Stimulated activated CD8-positive, alpha-beta memory T cell treated with anti-CD3 and anti-CD28 coated beads, Interleukin-4, amount 100 ng/mL, for 1 hour (primary cell): ENCODE measurements at places on chromosomes 3 and 15.

DNA sequence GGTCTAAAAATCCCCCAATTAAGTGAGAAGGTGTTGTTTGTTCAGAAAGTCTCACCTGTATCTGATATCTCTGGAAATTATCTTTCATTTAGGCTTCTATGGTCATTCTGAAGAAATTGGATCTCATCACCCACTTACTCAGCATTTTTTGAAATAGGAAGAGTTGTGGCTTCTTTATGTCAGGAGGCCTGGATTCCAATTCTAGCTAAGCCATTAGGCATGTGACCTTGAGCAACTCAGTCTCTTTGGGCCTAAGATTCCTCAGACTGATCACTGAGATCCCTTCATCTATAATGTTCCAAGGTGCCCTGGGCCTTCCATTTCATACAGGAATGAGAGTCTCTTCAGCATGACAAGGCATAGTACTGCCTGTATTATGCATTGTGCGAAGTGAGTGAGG is 70.3 kb downstream of the ARHGEF26 start:
- DNase-seq, result no peak

DNA sequence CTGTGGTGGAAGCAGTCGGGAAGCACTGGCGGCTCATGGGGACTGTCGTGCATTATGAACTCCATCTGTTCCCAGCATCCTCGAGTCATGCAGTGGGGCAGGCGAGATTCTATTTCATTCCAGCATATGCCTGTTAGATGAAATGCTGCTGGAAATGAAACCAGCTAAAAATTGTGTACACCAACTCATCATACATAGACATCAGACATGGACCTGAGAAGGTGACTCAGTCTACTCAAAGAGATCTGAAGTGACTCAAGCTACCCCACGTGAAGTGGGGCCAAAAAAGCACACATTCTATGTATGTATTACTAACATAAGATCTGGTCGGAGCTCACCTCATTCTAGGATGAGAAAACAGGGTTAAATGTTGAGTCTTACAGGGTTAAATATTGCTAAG is 47.5 kb upstream of the FAM98B start:
- no peak for DNase-seq

- DNase-seq, result no peak
These were observed 237.9 kb upstream of the TOPAZ1 start for GRCh38 chr3:44003801-44004200.

GRCh38 chr15:59522988-59523461 is 85.0 kb downstream of the FAM81A start:
- DNase-seq, result no peak

DNA sequence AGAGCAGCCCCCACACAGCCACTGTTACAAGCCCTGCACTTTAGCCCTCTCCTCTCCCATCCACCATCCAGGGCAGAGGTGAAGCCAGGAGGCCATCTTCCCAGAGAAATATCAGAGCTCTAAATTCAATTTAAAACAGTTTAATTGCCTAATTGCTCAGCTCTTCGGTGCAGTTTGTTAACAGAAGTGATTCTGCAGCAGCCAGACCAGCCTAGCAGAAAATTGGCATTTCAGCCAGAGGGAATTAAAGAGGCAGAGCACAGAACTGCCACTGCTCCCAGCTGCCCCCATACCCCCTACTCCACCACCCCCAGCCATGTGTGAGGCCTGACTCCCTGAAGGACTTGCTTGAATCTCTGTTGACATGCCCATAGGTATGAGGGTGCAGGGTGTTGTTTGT is 38.5 kb downstream of the TPRA1 start:
- DNase-seq, result no peak

DNA sequence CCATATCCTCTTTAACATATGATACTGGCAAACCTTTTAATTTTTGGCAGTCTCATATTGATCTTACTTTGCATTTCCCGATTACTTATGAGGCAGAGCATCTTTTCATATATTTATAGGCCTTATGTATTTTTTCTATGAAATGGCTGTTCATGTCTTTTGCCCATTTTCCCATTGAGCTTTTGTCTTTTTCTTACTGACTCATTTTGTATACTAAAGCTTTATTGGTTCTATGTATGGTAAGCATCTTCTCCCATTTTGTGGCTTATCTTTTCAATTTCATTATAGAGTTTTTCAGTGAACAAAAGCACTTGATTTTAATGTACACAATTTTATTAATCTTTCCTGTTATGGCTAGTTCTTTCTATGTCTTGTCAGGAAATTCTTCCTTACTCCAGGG is 17.2 kb downstream of the HDGFL3 start:
- DNase-seq, result no peak

GRCh38 chr15:33442449-33442848 is 131.7 kb downstream of the RYR3 start:
- DNase-seq, result no peak

GRCh38 chr15:75114327-75114726 is 87.4 kb upstream of the C15orf39 start:
- DNase-seq, result no peak

- DNase-seq, result no peak
These were observed 123.9 kb upstream of the NR2E3 start for GRCh38 chr15:71686221-71687050.

DNA sequence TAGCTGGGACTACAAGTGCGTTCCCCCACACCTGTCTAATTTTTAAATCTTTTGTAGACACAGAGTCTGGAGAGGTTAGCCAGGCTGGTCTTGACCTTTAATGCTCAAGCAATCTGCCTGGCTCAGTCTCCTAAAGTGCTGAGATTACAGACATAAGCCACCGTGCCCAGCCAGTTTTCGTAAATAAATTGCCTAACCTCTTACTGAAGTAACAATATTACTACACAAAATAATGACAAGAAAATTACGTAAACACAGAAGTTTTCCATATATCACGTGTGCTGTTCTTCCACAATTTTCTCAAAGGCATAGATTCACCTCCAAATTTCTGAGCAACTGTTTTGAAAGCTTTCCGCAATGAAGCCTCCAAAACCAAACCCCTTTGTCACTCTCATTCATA is 58.1 kb upstream of the PROK2 start:
- no peak for DNase-seq

- no peak for DNase-seq
These were observed 223.4 kb upstream of the IL12A start for GRCh38 chr3:159765030-159765859.

DNA sequence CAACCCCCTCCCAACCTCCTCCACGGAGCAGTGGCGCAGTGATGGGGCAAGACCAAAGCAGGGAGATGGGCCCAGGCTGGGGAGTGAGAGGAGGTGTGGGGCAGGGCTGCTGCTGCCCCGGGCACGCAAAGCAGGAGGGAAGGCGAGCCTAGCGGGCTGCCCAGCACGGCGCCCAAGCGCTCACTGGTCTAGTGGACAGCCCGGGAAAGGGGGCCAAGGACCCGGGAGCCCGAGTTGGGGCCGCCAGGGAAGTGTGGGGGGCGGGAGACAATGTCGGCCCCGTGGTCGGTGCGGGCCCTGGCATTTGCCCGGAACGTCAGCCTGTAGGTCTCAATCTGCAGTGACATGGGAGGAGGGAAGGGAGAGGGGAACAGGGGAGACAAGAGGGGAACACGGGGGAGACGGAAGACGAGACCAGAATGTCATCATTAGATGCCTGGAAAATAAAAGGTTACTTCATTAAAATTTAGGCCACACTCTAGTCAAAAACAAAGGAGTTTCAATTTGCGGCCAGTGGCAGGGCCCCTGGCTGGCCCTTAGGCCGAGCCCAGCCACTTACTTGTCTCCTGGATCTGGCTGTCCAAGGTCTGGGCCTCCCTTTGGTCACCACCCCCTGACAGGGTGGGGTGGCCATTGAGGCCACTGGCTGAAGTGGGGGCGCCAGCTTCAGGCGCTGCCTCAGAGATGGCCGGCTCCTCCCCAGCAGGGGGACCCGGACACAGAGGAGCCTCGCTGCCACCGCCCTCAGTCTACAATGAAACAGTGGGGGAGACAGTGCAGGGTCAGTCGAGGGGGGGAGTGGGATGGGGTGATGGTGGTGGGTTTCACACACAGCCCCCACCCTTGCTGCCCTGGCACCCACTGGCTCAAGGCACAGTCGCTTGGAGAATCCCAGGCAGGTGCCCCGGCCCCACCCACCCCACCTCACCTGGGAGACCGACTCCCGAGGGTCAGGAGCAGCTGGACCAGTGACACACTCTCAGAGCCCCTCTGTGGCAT is 50.0 kb downstream of the DHX30 start:
- DNase-seq, result no peak

GRCh38 chr15:67146875-67147381 is 81.5 kb downstream of the SMAD3 start:
- DNase-seq, result no peak

DNA sequence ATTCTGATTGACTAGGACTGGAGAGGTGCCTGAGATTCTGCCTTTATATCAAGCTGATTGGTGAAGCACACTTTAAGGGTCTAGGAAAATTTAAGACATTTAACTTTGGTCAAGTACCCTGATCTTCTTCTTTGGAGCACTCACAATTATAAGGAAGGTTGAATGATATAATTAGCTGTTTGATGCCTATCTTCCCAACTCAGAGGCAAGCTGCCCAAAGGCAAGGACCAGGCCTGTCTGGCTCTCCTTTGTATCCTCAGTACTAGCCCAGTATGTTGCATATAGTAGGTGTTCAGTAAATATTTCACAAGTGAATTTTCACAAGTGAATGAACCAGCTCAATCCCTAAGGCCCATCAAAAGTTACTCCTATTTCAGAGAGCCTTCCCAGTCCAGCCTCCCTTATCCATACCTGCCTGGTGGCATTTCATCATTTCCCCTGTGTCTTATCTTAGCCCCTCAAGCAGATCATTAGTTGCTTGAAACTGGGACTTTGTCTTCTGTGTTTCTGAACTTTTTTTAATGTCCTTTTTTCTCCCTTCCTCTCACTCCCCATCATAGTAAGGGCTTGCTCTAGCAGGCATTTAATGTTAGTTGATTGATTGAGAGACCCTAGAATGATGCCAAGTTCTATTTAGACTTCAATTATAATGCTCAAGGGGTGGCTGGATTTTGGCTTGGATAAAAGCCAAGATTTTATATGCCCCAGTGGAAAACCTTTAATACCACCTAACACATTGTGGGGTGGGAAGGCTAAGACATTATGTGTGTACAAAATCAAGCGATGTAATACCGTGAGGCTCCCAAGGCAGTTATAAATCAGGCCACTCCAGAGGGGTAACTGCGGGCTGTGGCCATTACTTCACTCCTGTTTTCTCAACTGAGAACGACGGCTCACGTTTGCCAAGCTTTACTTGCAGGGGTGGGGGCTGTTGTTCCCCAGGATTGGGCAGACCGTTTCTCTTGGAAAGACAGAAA is 43.2 kb upstream of the BOC start:
- DNase-seq, result no peak

DNA sequence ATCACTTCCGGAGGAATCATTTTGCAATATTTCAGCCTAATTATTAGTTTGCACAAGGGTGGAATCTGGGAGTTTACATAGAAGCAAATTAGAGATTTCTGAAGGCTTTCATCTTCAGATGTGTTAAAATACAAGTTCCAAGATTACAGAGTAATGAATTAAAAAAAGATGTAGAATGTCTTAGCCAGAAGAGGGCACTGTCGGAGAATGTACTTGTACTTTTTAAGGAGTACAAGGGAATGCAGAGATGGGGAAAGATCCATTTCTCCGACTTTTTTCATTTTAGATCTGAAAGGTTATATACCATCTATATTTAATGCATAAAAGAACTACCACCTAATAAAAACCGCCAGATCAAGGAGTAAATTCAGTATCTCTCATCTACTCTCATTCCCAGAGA is 43.1 kb upstream of the WDR5B start:
- DNase-seq, result no peak

DNA sequence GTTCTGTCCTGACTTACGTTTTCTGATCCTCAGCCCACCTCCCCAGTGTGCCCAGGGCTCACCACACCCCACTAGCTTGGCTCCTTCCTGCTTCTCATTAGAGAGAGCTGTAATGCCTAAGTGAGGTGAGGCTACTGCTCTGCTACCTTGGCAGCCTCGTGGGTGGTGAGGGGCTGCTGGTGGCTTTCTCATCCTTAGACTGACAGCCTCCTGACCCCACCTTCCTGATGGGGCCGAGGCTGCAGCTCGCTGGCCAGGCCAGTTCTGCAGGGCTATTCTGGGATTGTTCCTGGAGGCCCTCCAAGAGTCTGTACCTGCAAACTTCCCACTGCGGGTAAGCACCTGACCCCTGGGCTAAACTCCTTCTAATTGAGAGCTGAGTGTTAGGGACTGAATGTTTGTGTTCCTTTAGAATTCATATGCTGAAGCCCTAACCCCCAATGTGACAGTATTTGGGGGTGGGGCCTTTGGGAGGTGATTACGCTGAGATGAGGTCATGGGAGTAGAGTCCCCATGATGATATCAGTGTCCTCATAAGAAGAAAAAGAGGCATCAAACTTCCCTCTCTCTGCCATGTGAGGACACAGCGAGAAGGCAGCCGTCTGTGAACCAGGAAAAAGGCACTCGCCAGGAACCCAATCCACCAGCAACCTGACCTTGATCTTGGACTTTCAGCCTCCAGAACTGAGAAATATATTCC is 38.1 kb upstream of the IQSEC1 start:
- no peak for DNase-seq

- DNase-seq, result no peak
These were observed 101.9 kb downstream of the KLHL25 start for GRCh38 chr15:85692873-85693272.

DNA sequence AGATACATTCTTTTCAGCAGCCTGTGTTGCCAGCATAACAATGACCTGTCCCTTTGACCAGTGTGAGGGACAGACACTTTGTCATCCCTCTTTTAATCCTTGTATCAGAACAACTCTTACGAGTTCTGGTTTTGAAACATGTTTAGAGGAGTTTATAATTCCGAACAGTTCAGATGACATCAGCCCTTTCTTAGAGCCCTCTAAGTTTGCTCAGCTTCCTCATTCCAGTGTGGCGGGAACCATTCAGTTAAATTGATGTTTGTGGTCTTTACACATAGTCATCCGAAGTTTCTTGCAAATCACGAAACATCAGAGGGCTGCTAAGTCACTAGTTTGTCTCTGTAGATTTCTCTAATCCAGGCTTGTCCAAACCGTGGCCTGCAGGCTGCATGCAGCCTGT is 102.5 kb downstream of the AKAP13 start:
- DNase-seq, result no peak
